ENCODE measurements at places on chromosomes 5 and 9.

- no peak for DNase-seq
Observed at GRCh38 chr5:146753641-146754040, 124.9 kb downstream of the PPP2R2B start.

GRCh38 chr9:37617832-37618231 lies 25.4 kb upstream of the TOMM5 start:
- DNase-seq = peak; percentile 62

GRCh38 chr5:153470736-153471135 lies 19.7 kb upstream of the GRIA1 start:
- DNase-seq = no peak

DNA sequence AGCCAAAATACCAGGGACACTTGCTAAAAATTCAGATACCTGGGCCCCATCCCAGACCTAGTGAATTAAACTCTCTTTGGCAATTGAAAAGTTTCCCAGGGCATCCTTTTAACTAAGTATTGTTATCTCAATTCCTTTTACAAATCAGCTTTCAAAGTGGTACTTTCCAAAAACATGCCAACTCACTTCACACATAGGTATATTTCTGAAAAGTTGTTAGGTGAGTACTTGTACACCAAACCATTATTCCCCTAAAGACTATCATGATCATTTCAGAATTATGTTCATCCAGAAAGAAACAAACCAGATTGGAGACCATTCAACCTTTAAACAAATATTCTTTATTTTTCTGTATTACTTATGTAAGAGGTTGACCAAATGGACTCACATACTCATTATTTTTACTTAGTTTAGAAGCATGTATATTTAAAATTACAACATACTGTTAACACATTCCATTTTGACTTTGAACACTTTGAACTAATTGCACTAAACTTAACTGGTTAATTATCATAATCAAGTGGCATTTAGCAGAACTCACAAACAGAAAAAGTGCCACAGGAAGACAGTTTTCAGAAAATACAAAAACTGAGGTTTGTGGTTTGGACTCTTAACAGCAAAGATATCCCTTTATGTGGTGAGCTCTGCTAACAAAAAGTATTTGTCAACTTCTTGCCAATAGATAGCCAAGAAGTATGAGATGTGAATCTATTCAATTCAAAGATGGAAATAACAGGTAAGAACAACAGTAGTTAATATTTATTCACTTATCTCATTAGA lies 40.7 kb downstream of the KIAA0825 start:
- no peak for DNase-seq

DNA sequence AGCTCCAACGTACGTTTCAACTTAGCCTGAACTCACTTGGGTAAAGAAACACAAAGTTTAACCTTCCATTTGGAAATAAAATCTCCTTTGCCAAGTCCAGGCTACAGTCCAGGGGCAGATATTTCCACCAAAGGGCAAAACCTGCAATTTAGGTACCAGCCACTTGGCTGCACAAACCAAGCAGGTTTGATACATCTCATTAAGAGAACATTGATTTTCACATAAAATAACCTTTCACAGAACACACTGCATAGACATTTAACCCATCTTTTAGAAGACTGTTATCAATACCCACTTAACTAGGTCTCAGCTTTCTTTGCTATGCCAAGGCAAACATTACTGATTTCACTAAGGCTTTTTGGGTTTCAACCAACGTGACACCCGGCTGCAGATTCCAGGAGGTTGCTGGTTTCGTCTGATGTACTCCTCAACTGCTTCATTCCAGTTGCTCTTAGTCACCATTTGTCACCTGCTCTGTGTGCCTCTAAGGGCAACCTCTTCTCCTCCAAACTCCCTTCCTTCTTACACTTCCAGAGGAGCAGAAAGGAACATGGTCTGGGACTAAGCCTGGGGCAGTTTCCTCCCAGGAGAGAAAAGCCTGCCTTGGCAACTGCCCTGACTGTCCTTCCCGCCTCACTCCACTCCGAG lies 67.1 kb downstream of the EPB41L4B start:
- DNase-seq = peak; percentile 74

- no peak for DNase-seq
Observed at GRCh38 chr9:76333964-76334363, 60.3 kb downstream of the RFK start.

- DNase-seq = no peak
Observed at GRCh38 chr5:180130291-180130869, 58.8 kb upstream of the RNF130 start.

GRCh38 chr5:124806373-124807077 lies 60.1 kb upstream of the ZNF608 start:
- peak; percentile 78 for DNase-seq

DNA sequence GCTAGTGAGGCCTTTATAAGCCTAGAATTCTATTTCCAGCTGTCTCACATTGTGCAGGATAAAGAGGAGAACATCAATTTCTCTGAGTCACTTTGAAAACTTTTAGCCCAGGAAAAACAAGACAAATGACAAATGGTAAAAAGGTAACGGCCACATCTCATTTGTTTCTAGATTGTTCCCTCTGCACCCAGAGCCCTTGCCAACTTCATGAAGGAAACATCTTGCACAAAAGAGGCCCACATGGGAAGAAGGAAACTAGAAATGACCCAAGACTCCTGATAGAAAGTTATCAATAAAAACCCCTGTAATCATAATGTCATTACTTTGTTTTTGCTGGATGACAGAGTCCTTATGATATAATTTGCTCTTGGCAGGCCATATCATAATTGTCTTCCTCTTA lies 5.3 kb downstream of the DPYSL3 start:
- no peak for DNase-seq
